ENCODE measurements at places on chromosomes 2 and 18.

DNA sequence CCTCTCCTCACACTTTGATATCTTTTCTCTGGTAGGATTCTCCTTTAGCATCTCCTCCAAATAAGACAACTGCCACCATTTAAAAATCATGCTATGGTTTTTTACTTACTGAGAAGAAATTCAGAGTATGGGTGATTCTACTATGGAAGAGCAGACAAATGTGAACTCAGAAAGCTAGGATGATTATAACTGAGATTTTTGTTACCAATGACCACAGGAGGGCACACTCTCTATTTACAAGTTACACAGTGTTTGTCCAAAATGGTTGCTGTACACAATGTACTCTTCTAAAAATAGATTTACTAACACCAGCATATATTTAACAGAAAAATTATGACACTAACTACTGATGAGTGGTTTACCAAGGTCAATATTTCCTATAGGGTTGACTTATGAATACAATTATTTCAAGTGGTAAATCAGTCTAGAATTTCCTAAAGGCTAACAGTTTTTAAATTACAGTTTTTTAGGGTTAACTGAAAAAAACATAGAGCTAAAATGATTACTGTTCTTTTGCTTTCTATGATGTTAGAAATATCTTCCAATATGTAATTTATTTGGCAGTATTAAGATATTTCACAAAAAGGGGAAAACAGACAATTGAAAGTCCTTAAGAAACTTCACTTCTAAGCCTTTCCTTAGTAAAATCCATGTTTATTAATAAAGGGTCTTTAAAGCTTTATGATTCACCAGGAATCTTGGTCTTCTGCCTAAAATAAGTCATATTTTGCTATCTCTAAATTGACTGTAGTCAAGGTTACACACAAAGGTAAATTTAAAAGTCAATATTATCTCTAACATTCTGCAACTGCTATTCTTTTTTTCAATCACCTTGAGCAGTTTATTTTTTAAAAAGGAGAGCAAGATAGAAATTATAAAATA lies 57.2 kb downstream of the MAP4K3 start:
- peak; percentile 4 for DNase-seq

DNA sequence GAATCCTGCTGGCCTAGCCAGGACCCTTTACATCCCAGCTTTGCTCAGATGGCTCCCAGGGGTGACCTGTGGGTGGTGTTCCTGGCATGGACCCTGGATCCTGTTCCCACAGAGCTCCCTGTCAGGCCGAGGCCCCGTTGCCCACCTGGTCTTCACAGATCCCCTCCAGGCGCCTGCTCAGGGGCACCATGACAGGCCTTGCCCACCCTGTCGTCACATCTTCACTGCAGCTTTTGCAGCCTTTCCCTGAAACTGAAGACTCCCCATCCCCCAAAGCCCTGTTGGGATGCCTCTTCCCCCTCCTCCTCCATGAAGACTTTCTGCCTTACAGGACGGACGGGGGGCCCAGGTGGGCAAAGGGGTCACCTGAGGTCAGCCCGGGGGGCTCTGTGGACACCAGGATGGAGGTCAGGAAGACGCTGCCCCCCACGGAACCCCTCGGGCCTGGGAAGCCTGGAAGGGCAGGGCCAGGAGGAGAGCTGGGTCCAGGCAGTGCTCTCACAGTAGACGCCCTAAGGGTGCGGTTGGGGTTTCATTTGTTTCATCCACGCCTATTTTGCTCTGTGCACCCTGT lies 13.0 kb upstream of the KIF1A start:
- no peak for DNase-seq

- no peak for DNase-seq
Observed at GRCh38 chr18:74382481-74383017, 66.9 kb downstream of the C18orf63 start.

GRCh38 chr2:168773719-168774521 lies 28.5 kb upstream of the NOSTRIN start:
- peak; percentile 6 for DNase-seq

- no peak for DNase-seq
Observed at GRCh38 chr18:79518683-79519128, 123.0 kb downstream of the NFATC1 start.

DNA sequence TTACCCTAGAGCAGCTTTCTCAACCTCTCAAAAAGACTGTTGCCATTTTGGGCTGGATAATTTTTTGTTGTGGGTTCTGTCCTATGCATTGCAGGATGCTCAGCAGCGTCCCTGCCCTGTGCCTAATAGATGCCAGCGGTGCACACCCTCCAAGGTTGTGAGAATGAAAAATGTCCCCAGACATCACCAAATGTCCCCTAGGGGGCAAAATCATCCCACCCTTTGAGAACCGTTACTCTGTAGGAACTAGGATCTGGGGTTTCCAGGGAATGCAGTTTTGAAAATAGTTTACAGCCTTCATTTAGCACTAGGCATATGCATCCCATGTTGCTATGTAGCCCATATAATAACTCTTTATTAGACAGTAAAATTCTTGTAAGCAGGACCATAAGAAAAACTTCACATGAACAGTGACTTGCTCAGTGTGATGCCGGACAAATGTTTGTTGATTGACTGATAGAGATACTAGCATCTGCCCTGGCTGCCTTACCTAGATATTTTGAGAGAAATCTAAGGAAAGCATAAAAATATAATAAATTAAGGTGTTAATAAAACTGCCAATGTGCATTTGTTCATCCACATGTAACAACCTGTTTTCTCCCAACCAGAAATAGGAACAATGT lies 79.2 kb upstream of the EPC2 start:
- DNase-seq = no peak
